ENCODE measurements at places on chromosomes 6 and 20.

GRCh38 chr20:52539891-52540290, 348.3 kb upstream of the ZFP64 start:
- DNase-seq: no peak

DNA sequence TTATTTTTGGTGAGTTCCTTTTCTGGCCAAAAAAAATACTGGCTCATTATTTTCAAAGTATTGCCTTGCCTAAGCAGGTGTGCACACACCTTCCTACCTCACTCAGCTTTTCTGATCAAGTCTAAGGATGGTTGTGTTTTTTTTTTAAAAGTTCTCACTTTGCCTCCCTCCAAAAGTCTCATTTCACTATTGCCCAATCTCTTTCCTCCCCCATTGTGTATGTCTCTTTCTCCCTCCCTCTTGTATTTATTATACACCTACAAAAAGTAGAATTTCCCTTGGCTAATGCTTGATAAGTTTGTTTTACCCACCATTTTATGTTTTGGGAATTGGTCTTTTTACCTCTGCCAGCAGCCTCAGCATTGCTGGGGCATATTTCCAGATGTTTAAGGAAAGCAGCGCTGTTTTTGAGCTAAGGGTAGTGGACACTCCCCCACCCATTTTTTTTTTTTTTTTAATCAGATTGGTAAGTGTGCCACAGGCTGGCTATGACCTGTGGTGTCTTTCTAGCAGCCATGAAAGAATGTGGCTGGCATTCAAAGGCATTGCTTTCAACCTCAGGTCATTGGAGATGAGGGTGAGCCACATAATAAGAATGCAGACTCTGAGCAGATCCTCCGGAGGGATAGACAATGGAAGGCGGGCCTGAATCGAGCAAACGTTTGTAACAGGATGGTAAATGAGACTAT, 668.6 kb downstream of the UTRN start:
- DNase-seq: no peak

- no peak for DNase-seq
Measured at GRCh38 chr6:108690326-108691049, 129.8 kb downstream of the FOXO3 start.

- DNase-seq: no peak
Measured at GRCh38 chr6:122647765-122648164, 37.6 kb downstream of the PKIB start.

DNA sequence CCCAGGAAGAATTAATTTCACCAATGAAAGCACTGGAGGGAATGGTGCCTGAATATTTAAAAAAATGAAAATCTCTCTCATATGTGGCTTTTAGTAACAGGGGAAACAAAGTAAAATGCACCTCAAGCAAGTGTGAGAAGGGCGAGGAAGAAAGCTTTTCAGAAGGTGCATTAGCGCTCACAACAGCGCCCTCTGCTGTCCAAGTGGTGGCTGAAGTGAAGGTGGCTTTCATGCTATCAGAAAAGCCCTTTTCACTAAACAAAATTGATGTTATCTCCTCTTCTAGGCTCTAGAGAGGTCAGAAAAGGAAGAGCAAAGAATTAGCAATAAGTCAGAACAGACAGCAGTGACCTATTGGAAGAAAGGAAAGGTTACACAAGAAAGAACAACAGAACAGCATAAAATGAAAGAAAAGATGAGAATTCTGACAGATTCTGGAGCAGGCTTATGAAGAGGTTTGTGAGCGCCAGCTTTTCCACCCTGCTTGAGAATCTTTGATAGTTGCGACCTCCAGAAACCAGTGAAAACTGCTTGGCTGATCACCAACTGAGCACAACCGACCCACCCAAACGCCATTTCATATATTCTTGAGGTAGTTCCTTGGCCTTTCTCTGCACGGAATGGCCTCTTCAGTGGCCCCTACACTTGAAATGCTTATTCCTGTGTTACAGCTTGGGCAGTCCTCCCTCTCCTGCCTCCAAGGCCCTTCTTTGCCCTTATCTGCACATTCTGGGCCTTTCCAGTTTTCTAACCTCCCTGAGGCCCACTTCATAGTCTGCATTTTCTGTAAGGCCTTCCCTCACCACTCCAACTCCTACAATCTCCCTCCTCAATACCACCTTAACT, 45.3 kb downstream of the SMLR1 start:
- no peak for DNase-seq

- peak; percentile 29 for DNase-seq
Measured at GRCh38 chr6:135323202-135323668, 142.1 kb downstream of the MYB start.

DNA sequence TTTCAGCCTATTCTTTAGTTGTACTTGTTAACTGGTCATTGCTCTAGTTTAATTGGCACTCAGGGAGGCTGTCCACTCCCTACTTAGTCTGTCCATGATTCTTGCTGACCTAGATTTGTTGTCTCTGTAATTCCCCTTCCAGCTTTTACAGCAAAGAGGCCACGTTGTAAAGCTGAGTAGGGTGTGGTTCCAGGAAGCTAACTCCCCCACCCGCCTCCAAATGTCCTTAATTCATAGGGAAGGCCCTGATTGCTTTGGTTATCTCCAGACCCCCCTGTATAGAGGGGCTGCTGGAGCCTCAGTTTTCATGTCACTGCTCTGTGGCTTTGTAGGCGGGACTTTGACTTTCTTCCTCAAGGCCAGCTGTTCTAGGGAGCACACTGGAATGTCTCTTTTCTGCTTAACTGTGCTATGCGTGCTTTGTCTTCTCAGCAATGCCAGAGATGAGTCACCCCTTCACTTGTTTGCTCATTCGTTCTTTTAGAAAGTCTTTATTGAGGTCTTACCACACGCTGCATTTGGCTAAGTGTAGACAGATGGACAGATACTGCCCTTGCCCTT, 175.1 kb upstream of the JAG1 start:
- no peak for DNase-seq

- no peak for DNase-seq
Measured at GRCh38 chr20:10476319-10476724, 41.2 kb downstream of the SLX4IP start.

- DNase-seq: no peak
Measured at GRCh38 chr6:165834613-165835259, 171.7 kb upstream of the PDE10A start.

DNA sequence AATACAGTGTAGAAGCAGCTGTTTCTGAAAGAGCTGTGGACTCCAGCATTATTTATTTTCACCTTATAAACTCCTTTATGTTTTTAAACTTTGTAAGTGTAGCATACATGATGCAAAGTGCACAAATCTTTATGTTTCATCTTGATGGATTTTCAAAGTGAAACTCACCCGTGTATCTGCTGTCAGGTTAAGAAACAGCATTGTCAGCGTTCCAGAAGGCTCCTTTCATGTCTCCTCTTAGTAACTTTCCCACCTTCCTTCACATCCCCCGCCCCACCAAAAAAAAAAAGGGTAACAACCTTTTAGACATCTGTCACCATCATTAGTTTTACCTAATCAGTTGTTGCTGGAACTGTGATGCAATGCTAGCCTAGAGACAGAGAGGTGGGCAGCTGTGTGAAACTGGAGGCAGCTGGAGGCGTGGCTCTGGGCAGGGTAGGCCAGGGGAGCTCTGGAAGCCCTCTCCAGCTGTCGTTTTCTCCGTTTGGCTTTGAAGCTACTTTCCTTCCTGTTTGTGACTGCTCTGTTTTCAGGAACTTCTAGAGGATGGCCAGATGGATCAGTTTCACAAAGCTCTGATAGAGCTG, 7.2 kb downstream of the ACTR5 start:
- DNase-seq: no peak
